RWPE1 (cell line): ENCODE measurements at places on chromosomes 16 and 17.

DNA sequence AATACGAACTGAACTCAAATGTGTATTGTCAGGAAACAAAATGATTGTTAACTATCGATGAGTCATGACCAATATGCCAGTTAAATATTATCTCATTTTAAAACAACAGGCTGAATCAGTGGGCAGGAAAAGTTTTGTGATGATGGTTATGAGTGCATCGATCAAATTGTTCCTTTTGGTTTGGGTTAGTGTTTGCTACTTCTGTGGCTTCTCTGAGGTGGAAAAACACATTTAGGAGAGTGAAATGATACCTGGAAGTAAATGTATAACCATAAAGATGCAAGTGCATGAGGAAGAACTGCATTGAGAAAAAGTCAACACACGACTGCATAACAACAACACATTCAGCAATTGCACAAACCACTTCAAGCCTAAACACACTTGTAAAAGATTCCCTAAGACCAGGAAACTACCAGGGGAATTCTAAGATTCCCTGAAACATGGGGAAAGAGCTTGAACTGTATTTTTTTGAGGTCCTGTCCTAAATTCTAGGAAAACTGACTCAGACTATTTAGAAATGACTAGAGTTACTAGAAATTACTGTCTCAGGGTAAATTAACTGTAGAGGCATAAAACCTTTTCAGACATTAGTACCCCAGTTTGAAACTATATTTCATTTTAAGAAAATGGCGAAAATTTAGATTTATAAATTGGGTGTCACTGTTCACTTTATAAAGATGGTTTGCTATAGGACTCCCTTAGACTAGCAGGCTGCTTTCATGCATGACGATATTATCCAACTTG, 44.8 kb downstream of the CDYL2 start:
- no peak for DNase-seq

GRCh38 chr17:47884905-47885730, 10.9 kb upstream of the SP2 start:
- no peak for DNase-seq

- DNase-seq: peak; percentile 76
Measured at GRCh38 chr16:58336332-58337089, 41.7 kb upstream of the PRSS54 start.

GRCh38 chr16:82954224-82954929, 327.6 kb downstream of the CDH13 start:
- no peak for DNase-seq

- DNase-seq: no peak
Measured at GRCh38 chr16:19850131-19850817, 34.4 kb downstream of the GPRC5B start.

DNA sequence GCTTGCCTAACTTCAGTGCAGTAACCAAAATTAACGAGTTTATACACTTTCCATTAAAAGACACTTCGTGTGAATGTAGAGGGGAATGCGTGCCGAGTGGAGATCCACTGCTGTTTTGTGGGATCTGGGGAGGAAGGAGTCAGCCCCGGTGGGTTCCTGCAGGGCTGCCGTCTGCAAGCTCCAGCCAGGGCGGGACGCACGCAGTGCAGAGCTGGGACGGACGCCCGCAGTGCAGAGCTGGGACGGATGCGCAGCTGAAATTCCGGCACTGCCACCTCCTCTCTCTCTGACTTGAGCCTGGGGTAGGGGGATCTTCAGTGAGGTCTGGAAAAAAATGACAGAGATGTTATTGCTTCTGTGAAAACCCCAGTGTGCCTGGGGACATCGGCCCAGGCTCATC, 16.5 kb upstream of the ZC3H18 start:
- no peak for DNase-seq

DNA sequence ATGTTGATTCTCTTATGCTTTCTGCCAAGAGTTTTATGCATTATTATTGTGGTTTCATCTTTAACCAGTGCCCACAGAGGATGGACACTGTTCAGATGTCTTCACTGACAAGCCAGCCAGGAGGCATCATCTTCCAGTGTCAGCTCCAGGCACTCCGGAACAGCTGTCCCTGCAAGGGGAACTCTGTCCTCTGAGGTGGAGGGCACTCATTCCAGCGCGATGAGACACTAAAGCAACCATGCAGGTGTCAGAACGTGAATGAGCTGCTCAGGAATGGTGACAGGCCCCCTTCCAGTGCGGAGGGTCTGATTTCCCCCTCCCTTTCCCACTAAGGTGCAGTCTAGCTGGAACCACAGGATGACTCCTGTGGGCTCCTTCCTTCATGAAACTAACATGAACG, 117.5 kb downstream of the NOG start:
- DNase-seq: no peak

DNA sequence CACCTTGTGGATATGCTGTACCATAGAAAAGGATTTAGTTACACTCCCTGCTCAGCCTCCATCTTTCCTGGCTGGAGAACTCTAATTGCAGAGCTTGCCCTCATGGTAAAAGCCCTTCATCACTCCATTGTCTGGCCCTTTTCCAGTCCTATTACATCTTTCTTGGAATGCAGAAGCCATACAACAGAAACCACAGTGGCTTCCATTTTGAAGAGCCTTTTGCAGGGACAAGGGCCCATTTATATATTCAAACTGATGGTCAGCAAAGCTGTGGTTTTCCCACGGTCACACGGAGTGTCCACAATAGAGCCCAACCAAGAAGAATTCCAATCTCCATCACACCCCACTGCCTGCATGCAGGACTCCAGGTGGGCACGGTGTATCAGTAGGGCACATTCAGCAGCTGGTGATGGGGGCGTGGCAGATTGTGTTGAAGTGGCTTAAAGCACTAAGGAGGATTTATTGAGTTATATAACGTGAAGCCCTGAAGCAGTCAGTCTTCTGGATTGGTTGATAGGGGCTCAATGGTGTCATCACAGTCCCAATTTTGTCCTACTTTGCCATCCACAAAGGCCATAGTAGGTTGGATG, 20.3 kb downstream of the COPRS start:
- no peak for DNase-seq

DNA sequence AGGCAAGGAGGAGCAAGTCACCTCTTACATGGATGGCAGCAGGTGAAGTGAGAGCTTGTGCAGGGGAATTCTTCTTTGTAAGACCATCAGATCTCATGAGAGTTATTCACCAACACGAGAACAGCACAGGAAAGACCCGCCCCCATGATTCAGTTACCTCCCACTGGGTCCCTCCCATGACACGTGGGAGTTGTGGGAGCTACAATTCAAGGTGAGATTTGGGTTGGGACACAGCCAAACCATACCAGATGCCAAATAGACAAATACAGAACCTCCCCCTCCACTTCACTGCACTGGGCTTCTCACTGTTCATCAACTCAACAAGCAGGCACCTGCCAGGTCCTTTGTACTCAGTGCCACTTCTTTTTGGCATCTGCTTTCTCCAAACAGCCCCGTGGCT, 100.2 kb downstream of the WSCD1 start:
- no peak for DNase-seq

DNA sequence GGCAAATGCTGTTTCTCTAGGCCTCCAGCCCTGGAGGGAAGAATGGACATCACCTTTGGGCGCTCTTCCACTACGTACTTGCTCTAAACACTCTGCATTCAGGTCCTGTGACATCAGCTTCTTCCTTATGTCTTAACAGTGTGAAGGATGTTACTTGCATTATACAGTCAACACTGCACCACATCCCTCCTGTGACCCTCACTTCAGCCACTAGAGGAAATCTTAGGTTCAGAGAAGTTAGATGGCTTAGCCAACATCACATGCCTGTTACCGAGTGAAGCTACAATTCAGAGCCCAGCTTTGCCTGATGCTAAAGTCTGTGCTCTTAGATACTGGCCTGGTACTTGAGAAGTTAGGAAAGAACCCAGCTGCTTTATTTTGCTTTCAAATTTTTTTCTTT, 18.3 kb downstream of the UBFD1 start:
- no peak for DNase-seq

GRCh38 chr16:51473091-51473490, 322.0 kb upstream of the SALL1 start:
- no peak for DNase-seq

DNA sequence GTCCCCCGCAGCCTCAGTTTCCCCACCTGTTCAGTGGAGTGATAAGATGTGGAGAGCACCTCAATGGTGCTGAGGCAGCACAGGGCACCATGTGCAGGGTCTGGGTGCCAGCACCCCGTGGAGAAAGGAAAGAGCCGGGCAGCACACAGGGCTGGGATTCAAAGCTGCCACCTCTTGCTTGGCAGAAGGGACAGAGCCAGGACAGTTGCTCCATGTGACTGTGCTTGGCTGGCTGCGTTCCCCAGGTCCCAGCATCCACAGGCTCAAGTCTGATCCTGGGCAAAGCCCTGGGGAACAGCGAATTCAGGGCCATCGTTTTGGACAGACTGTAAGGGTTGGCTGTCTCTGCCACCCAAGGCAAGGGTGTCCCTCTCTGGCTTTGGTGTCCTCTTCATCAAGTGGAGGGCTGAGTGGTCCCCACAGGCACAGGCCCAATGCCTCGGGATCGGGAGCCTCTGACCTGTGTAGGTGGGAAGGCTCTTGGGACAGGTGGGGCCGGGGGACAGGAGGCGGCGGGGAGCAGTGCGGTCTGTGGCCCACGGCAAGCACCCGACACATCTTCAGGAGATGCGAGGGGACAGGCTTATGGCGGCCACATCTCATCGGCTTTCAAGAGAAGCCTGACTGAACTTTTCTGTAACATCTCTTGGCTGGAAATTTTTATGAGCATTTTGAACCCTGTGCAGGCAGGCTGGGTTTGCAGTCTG, 8.5 kb downstream of the ZNF469 start:
- no peak for DNase-seq

GRCh38 chr16:88013766-88014251, 62.6 kb downstream of the BANP start:
- DNase-seq: no peak

DNA sequence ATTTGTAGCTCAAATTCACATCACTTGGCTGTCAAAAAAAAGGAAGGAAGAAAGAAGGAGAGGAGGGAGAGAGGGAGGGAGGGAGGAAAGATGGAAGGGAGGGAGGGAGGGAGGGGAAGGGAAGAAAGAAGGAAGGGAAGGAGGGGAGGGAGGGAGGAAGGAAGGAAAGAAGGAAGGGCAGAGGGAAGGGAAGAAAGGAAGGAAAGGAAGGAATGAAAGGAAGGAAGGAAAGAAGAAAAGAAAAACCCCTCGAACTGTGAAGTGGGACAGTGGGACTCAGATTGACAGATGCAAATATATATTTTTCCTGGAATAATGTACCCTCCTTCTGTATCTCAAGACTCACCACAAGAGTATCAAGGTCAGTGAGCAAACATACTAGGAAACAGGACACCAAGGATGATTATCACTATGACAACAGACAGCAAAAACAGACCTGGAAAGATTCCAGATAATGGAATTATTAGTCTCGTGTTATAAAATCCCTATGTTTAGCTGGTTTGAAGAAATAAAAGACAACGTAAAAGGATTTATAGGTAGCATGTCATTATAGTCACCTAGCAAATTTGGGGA, 24.2 kb upstream of the ABCA3 start:
- no peak for DNase-seq
